ENCODE measurements at places on chromosomes 6 and 20.

GRCh38 chr6:130136798-130137197 is 86.0 kb downstream of the SAMD3 start:
- DNase-seq, result no peak

DNA sequence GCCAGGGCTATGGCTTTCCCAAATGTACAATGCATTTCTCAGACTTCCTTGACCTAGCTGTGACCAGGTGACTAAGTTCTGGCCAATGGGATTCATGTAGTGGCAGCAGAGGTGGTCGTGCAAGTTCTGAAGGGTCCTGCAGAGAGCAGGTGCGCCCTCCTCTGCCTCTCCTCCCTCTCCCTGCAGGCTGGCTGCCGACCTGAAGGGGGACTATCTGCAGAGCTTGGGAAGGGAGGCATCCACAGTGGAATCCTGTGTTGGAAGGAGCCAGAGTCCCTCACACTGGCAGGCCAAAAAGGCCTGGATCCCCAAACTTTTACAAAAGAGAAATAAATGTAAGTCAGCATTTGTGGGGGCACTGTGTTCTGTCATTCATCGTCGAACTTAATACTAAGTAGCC is 66.6 kb downstream of the CDH26 start:
- no peak for DNase-seq

DNA sequence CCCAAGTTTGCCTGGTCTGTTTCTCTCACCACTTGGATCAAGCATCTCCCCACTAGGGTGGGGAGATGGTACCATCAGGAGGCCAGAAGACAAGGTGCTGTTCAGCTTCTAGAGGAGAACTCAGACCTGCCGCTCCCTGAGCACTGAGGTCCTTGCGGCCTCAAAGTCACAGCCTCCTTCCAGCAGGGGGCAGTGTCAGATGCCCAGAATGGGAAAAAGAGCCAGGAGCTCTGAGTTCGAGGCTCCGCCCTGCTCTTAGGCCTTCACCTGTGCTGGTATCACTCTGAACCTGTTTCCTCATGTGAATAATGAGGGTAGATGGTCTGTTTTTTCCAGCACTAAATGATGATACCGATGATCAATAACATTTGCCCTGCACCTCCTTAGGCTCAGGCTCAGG is 68.7 kb downstream of the TOX2 start:
- DNase-seq, result no peak

DNA sequence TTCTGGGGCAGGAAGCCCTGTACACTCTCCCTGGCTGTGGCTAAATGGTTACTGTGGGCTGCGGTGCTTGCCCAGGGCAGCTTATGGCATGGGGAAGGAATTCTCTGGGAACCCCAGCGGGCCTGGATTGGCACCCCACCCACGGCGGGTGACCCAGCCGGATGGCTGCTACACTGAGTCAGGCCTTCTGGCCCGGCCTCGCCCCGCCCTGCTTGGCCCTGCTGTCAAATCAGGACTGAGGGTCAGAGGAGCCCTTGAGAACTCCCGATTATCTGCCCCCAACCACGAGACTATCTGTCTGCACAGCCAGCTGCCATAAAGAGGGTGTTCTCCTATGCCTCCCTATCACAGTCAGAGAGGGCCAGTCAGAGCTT is 7.3 kb upstream of the ITPR3 start:
- DNase-seq, result peak; percentile 47

DNA sequence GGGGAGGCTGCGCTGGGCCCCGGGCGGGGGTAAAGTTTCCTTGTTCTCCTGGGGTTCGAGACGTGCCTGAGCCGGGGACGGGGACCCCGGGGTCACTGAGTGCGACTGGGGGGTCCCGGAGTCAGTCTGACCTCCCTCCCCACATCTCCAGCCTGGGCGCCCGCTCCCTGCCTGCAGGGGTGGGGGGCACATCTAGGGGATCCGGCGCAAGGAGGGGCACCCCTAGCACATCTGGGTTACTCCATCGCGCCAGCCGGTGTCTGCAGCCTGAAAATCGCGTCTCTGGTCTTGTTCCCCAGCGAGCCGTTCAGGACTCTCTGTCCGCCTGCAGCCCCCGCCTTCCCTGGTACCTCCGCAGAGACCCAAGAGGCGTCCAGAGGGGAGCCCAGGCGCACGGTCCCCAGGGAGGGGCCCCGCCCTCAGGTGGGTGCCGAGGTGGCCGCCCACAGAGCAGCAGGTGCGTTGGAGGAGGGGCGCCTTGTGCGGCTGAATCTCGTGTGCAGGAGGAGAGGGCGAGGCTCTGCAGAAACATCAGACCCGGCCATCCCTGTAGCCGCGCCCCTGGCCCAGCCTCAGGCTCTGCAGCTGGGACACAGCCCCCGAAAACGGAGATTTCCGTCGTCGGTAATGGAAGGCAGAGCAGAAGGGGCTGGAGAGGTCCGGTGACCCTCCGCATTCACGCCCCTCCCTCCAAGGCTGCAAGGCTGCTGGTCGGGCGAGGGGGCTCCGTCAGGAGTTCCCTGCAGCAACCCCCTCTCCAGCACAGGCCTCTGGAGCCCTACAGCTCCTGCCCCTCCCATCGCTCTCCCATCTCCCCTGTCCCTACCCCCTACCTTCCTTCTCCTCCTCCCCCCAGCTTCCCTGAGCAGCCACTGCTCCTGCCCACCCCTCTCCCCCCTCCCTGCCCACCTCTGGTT is 628 bp upstream of the CHRNA4 start:
- DNase-seq, result no peak

DNA sequence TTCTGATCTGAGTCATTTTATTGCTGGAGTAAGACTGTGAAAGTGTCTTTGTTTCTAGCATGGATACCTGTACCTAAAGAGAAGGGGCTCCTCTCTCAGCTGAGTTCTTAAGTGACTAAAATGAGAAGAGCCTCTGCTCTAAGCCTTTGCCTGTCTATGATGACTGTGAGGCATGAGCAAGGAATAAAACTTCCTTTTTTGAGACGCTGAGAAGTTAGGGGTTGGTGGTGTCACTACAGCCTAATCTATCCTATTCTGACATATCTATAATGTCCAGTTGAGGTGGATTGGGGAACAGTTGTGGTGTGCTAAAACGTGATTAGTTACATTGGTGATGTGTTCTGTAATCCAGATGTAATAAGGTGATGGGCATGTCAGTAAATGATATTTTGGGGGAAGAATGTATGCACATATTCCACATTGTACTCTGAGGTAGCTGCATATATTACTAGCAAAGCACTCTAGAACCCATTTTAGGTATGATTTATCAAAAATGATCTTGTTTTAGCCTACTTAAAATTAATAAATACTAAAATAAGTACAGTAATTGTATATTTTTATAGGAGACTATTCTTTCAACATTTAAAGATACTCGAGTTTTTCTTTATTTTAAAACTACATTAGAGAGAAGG is 18.1 kb downstream of the ADGRB3 start:
- DNase-seq, result no peak

DNA sequence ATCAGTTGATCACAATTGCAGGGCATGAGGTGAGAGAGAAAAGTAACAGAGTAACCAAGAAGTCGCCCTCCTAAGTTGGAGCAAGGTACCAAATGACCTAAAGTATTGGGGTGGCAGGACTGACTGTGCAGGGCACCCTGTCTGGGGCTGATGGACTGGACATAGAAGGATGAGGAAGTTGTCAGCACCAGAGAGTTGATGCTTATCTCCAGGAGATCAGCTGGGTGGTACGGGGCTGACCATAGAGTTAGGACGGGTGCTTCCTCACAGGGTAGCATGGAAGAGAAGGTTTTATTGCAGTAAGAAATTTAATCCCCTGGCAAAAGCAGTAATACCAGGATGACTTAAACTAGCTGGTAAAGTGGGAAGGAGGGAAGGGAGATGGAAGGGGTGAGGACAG is 66.7 kb downstream of the TMEM170B start:
- no peak for DNase-seq

- no peak for DNase-seq
These were observed 22.3 kb downstream of the HTR1E start for GRCh38 chr6:86959656-86960055.

GRCh38 chr20:12289465-12289864 is 371.8 kb downstream of the BTBD3 start:
- no peak for DNase-seq

All from MCF 10A (cell line).